ENCODE measurements at places on chromosomes 7 and 10.

GRCh38 chr7:87416682-87417587 is 58.5 kb downstream of the ABCB4 start:
- DNase-seq, result no peak

GRCh38 chr7:81029511-81029910 is 110.7 kb upstream of the SEMA3C start:
- DNase-seq, result no peak

DNA sequence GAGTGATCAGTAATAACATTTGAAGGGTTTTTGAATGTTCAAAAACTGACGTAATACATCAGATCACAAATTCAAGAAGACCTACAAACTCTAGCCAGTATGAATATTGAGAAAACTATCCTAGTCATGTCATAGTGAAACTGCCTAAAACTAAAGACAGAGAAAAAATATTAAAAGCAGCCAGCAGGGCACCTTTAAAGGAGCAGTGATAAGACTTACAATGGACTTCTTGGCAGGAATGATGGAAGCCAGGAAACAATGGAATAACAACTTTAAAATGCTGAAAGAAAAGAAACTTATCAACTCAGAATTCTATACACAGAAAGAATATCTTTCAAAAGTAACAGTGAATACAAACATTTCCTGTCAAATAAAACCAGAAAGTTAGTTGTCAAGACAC is 78.3 kb upstream of the CTBP2 start:
- no peak for DNase-seq

DNA sequence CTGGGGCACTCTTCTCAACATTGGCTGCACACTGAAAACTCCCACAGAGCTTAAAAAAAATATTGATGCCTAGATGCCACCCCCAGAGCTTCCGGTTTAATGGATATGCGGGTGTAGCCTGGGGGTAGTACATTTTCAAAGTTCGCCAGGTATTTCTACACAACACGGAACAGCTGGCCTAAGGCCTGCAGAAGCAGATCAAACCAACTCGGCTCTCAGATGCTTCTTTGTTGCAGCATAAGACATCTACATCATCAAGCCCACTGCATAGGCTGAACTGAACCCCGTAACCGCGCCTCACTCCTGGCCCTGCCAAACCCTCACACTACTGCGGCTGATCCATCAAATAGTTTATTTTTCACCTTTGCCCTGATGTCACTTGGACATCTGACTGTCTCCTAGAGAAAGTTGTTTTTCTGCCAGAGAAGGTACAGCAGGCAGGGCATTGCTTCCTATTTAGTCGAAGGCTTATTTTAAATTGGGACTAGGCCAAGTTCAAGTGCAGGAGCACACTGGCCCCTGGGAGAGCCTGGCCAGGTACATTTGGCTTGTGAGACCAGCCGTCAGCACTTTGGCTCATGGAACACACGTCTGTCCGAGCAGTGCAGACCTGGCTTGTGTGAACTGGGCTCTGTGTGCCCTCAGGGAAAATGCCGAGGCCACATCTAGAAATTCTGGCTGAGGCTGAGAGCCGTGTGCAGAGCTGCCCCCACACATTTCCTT is 113.3 kb downstream of the TACC2 start:
- no peak for DNase-seq

DNA sequence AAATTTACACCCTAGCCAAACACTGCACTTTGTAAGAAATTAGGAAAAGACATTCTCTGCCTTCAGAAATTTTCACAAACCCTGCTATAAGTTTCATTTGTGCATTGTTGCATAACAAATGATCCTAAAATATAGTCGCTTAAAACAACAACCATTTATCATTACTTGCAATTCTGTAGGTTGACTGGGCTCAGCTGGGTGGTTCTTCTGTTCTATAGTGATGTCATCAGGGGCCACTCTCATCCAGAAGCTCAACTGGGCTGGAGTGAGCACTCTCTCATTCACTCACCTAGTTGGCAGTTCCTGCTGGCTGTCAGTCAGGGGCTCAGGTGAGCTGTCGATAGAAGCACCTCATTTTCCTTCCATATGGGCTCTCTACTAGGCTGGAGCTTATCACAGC is 20.7 kb upstream of the FGFR2 start:
- no peak for DNase-seq

DNA sequence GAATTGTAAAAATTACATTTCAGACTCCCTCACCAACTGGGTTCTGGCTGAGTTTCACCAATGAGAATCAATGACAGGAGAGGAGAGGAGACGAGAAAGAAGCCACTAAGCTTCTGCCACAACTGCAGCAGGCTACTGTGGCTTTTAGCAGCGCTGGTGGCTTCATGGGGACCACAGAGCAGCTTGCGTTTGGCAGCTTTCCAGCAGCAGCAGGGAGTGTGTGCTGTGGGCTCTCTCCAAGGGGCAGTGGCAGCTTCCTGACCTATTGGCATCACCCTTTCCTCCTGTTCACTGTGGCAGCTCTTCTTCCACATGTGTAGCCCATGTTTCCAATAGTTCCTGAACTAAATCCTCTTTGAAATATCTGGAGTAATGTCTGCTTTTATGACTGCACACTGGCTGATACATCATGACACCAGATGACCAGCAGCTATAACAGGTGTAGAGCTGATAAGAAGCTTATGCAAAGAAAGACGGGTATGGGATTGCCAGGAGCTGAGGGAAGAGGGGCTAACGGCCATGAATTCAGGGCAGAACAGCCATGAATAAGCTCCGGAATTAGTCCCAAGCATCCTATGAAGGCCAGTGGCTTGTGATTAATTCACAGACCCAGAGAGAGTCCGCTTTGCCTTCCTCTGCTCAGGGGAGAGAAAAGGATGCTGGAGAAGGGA is 46.8 kb downstream of the KCNH2 start:
- DNase-seq, result no peak

- DNase-seq, result no peak
Observed at GRCh38 chr7:148699782-148700629, 1.3 kb downstream of the CUL1 start.

- no peak for DNase-seq
Observed at GRCh38 chr7:64881461-64882287, 21.4 kb upstream of the ZNF273 start.

DNA sequence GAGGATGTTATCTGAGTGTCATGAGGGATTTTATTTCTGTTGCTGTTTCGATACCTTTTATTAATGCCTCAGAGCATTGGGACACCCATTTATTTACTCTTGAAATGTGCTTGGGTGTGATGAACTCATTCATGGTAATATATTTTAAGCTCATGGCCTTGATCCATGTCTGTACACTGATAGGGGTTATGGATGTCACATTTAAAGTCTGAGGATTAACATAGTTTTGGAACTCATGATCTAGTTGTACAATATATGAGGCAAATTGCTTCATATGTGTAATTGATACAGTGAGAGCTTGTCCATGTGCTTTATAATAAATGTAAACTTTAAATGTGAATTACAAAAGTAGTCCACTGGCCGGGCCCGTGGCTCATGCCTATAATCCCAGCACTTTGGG is 23.0 kb upstream of the ZRANB1 start:
- DNase-seq, result no peak

DNA sequence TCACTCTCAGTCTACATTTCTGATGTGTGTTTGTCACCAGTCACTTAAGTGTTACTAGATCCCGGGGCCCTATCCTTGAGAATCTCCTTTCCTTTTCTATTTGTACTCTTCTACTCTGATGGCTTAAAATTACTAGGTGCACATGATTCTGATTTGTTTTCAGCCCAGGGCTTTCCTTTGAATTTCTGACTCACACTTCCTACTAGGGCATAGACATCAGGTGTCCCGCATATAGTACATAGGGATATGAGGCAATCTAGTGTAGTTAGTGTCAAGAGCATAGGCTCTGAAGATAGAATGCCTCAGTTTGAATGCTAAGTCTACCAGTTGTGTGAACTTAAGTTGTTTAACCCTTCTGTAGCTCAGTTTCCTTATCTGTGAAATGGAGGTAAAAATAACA is 49.4 kb upstream of the LRRN3 start:
- no peak for DNase-seq

- DNase-seq, result no peak
Observed at GRCh38 chr10:130742941-130743675, 568.4 kb downstream of the TCERG1L start.

GRCh38 chr10:118832241-118832651 is 77.5 kb upstream of the CACUL1 start:
- DNase-seq, result no peak

- DNase-seq, result no peak
Observed at GRCh38 chr10:106033065-106033464, 1131.4 kb downstream of the SORCS1 start.

DNA sequence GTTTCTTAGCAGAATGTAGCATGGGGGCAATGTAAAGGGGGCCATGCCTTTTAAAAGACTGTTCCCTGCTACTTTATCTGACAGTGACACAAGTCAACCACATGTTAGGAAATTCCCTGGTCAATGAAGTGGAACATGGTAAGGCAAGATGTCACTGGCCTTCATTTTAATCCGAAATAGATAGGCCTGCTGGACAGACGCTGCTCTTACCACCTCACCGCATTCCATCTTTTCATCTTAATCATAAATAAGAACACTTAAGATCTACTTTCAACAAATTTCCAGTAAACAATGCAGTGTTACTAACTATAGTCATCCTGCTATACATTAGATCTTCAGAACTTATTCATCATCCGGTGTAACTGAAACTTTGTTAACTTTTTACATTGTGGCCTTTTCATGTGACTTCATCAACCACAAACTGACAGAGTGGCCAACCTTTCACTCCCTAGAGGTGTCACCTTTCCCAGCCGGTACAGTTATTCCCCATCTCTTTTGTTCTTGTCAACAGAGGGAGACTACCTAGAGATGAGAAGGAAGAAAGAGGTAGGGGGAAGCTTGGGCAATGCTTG is 15.6 kb downstream of the ASB4 start:
- no peak for DNase-seq

DNA sequence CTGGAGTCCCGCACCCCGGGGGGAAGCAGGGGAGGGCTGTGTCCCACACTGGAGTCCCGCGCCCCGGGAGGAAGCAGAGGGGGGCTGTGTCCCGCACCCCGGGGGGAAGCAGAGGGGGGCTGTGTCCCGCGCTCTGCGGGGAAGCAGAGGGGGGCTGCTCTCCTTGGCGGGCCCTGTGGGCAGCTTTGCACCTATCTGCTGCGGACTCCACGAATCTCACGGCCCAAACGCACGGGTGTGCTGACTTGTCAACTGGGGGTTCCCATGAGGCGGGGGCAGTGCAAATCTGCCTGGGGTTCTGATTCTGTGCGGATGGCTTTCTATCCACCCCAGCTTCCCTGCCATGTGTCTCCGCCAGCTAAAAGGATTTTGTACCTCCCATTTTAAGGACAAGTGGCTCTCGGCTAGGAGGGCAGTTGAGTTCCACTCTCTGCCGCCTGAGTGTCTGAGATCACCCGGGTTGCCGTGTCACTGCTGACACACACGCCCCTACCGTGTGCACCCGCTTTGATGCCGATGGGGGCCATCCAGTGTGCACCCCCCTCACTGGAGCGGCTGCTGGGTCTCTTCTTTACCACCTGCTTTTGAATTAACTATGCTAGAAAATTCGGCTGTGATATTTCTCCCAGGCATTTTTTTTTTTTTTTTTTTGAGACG is 20.5 kb downstream of the GPER1 start:
- DNase-seq, result no peak

GRCh38 chr7:155021699-155022145 is 18.8 kb upstream of the PAXIP1 start:
- DNase-seq, result no peak

Measured in esophagus squamous epithelium (tissue), 5 donors.